ENCODE measurements at places on chromosomes 2 and 18.

GRCh38 chr2:225334514-225334913, 65.0 kb upstream of the NYAP2 start:
- peak; percentile 63 for DNase-seq

DNA sequence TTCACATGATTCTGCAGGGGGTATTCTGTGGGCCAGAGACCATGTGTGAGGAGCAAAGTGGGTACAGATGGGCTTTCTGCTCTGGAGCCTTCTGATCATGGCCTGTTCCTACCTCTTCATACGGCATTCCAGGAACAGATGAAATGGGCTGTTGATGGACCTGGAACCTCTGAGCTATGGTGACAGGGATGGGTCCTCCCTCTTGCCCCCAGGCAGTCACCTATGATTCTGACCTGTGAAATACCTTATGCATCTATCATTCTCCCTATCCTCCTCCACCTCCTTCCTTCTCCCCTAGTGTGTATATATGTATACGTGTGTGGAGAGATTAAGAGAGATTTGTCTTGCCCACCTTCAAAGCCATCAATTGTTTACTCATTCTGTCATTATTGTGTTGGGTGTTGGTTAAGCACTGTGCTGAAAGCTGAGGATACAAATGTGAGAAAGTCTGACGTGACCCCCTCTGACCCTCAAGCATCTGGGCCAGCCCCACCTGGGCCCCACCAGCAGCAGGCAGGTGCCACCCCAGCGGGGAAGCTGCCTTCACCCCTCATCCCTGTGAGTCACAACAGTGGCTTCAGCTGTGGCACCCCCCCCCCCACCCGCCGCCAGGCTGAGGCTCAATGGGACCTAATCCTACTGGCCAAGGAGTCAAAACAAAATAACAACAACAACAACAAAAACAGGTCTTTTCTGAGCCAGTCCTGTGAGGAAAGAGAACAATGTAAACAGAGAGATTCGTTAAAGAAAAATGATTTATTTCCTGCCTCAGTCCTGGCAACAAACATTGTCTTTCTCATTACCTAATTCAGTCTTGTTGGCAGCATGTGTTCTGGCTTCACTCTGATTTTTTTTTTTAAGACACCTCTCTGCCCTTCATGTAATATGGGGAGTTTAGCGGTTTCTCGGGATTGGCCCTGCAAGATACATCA, 103.8 kb upstream of the CDC42EP3 start:
- peak; percentile 44 for DNase-seq

- DNase-seq, result no peak
Measured at GRCh38 chr2:239814116-239814860, 210.9 kb downstream of the NDUFA10 start.

DNA sequence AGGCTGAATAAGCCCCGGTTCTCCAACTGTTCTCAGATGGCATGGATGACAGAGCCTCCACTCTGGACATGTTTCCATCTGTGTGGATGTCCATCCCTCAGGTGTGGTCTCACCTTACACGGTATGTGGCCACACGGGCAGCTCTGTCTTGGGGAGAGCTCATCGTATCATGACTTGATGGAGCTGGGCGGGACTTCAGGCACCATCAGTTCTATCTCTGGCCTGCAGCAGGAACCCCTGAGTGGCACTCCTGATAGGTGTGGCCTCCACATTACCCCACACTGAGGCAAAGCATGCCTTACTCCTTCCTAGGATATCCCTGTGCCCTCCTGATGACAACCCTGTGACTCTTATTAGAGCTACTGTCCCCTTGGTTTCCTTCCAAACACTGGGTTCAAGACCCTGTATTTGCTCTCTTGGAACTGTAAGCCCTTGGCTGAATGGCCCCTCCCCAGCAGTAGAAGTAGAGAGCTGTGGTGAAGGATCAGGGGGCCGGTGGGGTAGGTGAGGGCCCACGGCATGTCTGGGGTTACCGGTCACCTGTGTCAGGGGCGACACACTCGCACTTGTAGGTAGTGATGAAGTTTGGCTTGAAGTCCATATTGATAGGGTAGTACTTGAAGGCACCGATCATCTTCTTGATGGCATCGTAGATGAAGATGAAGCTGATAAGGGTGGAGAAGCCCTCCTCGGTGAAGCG, 48.2 kb downstream of the MTHFD2 start:
- no peak for DNase-seq

DNA sequence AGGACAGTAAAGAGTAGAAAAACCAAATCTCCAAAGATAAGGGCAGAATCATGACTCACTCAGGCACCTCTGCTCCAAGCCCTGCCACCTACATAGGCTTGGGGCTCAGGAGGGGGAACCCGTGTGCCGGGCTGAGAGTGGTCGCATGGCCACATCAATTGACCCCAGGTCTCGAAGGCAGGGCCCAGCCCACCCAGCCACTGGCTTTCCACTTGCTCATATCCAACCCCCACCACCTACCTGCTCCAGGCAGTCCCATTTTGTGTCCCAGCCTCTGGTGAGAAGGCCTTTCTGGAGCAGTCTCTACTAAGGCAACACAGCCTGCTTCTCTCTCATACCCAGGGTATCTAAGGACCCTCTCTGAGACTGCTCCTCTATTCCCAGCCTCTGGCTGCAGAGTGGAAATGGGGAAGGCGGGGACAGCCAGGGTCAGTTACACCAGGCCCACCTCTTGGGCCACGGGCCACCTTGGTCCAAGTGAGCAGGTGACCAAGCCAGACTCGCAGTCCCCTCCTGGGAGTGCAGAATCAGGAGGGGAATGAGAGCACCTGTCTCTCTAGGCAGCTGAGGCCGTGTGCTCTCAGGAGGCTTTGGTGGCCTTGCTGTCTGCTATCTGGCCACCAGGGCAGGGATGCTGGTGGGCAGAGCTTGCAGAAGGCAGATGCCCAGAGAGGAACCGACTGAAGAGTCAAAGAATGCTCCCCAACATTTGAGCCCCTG, 20.8 kb downstream of the TFCP2L1 start:
- DNase-seq, result no peak
